ENCODE measurements at places on chromosomes 7 and 10. TPM values are rescaled to one million over a fixed set of nuclear protein-coding genes. Genes with fewer than 3 reads are reported as not detected.
A peak's percentile ranks its signal among the peaks of the same experiment; 100 is the strongest.

NRCAM gene
- total RNA-seq: under 0.01 TPM

CADPS2 gene
- under 0.01 TPM for total RNA-seq

DNA sequence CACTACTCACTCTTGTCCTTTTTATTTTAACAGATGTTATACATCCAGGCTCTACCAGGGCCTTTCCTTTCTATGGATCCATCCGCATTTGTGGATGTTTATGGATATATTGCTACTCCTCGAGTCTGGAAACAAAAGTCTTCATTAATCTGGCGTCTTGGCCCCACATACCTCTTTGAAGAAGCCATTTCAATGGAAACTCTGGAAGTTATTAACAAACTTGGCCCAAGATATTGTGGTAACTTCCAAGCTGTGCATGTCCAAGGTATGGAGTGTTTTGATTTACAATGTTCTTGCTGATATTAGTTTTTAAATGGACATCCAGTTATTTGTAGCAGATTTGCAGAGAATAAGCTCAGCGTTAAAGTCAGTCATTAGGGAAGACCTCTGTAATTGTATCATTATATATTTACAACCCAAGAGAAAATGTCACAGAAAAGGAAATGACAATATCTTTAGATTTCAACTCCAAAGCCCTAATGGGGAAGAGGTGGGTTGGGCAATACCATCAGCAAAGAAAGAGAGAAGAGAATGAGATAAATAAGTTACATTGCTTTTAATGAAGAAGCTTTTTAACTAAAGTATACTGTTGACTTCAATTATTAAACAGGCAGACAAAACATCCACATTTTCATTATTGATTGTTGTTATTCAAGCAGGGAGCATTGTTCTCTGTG lies 102.1 kb downstream of the WDFY4 start:
- DNase-seq: no peak

- no peak for DNase-seq
Observed at GRCh38 chr7:93723424-93724124, 149.1 kb upstream of the CALCR start.

DNA sequence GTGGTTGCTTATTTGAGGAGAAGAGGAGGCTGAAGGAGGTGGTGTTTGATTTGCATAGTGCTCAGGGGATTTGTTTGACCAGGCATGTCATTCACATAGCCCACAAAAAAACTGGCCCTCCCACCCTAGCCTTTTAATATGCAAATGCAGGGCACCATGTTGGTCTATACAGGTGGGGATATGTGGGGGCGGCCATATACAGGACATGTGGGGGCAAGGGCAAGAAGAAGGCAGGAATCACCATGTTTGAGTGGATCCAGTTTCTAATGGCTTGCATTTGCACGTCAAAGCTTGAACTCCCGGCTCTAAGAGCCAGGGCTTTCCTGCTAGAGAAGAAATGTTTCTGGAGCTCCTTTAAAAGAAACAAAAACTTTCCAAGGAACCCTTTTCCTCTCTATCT lies 541.0 kb downstream of the ZWINT start:
- no peak for DNase-seq

DNA sequence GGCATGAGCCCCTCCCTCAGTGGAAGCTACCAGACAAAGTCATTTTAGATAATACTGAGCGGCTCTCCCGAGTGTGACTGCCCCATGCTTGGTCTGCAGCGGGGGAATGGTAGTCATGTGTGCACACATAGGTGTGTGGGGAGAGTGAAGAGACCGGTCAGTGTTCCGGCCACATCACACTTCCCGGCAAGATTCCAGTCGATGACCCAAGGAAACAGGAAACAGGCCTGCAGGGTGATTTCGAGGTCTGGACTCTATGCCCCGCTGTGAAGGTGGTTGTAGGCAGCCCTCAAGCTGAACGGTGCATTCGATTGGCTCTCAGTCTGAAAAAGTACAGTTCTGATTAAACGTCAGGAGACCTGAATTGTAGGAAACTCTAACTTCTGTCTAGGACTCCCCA lies 73.2 kb downstream of the SYPL1 start:
- no peak for DNase-seq

DNA sequence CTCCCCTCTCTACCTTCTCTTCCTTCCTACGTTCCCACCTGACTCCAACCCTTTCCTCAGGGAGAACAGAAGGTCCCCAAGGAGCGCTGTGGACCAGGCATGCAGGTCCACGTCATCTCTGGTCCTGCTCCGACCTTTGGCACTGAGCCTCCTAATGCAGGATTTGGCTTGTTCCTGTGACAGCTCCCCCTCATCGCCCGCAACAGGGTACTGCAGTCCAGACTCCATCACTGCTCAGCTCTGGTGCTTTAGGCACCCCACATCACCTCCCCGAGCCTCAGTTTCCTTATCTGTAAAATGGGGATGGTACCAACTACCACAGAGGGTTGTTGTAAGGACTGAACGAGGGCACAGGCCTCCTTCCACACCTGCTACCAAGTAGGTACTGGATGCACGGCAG lies 54.6 kb downstream of the FHIP2A start:
- DNase-seq: no peak

GRCh38 chr10:82738592-82738991 lies 863.6 kb downstream of the NRG3 start:
- DNase-seq: no peak

DNA sequence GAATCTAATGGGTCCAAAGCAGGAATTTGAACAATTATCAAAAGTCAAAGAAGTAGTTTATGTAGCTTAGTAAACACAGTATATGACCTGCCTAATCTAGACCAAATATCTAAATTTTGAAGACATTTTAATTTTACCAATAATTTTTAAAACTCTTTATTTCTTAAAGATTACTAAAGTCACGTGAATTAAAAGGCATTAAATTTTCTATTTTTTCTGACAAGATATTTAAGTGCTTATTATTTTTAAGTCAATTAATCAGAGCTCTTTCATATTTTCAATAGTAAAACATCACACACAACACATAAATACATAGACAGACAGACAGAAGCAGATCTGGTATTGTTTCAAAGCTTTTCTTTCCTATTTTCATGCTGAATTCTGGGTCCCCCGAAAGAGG lies 89.5 kb downstream of the ZNF467 start:
- DNase-seq: no peak

- no peak for DNase-seq
Observed at GRCh38 chr7:12970626-12971025, 283.2 kb downstream of the ARL4A start.

- peak; percentile 71 for DNase-seq
Observed at GRCh38 chr10:2978111-2978510, 89.2 kb upstream of the PFKP start.
